ENCODE measurements at places on chromosomes 6 and 20.

DNA sequence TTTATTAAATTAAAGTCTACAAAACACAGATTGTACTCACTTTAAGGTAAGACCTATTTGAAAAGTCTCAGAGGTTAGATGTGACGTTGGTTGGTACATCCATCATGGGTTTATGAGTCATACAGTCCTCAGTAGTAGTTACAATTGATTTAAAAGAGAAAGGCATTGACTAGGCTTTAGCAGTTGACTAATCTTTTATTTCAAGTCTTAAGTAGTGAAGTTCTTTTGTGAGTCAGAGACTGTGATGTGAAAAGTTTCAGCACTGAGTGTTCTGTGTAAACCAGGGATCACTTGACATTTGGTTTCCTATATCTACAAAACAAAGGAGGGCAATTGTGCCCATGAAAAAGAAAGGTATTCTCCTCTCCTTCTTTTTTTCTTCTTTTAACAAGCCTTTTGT lies 221.3 kb downstream of the GRIK2 start:
- DNase-seq: no peak

DNA sequence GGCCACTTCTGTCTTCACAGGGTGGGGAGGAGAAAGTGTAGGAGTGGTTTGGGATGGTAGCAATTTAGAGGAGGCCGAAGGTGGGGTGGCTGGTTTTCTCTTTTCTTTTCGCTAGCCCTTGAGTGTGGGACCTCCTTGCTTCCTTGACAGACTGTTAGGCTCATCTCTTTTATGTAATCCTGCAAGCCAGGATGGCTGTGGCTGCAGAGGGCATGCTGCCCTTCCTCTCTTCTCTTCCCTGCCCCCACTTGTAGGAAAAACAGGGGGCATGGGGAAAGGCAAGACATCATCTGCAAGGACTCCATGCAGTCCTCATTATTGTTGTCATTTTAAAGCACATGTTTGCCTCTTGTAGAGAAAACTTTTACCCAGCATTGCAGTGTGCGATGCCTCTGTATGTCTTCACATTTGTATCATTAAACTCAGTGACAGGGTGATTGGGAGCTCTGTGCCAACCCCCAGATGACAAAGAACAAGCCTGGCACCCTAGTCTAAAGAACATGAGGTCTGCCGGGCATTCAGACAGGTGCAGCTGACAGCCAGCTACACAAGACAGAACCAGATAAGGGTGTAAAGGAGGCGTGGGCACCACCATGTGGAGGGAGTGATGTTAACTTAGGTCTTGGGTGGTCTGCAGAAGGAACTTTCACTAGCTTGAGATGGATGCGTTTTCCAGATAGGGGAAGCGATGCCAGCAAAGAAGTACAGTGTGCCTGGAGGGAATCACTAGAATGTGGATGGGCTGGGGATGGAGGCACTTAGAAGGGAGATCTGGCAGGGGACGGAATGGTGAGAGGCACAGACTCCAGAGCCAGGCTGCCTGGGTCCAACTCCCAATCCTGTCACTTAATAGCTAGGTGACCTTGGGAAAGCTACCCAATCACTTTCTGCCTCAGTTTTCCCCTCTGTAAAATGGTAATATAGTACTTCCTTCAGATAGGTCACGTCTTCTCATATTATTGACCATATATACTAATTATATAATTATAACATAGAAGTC lies 207.6 kb downstream of the TBC1D7 start:
- no peak for DNase-seq

GRCh38 chr6:24405262-24405661 lies 2.5 kb downstream of the MRS2 start:
- no peak for DNase-seq

- no peak for DNase-seq
Measured at GRCh38 chr20:41392871-41393704, 26.5 kb upstream of the EMILIN3 start.

DNA sequence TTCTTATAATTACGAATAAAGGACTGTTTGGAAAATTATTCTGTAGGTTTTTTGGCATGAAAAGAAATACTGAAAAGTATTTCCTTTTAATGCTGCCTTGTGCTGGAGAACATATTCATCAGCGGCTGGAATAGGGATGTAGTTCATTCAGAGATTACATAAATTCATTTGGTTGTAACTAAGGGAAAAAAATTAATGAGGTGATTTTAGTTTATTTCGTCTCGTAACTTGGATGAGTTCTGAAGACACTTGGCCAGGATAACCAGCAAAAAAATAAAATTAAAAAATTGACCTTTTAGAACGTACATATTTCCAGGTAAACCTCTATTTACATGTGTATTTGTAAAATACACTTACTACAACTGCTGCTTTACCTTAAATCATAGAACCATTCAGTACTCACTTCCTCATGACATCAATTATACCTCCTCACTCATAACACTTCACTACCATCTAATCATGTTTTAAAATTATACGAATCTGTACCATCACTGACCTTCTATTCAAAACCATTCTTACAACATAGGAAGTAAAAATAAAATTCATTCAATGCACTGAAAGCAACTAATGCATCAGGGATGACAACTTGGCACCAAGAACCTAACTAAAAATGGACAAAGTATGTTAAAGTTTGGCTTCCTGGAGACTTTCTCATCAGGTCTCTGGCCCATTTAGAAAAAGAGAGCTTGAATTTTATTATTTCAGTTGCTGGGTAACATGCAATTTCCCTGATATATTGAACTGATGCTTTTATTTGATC lies 17.2 kb downstream of the KLHL31 start:
- no peak for DNase-seq

- no peak for DNase-seq
Measured at GRCh38 chr6:86775893-86776292, 161.4 kb upstream of the HTR1E start.

DNA sequence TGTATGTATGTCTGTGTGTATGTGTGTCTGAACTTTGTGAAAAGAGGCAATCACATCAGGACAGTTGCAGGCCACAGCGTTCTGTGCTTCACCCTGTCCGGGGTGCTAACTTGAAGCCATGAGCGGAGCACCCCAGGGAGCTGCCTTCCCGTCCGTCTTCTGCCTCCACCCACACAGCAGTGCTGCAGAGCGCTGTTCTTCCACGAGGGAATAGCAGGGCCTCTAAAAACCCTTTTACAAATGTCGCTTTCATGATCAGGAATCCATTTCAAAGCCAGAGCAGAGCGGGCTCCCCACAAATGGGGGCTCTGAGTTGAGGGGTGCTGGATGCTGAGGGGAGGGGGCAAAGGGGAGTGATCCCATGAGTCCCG lies 131.5 kb downstream of the RNASET2 start:
- no peak for DNase-seq

DNA sequence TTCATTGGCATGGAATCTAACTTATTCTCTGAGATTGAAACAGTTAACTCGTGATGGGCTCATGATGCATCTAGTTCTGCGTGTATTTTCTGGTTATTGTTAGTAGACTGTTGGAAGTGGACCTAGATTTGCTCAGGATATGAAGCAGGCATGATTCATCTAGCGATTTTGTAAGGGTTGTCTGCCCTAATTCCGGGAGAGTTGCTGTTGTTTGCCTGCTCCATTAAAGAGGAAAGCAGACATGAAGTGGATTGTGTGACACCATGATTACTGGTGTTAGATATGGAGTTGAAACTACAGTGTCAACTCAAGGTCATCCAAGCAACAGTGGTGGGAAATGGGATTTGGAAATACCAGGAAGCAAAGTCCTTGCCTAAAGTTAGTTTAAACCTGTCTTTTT lies 41.0 kb downstream of the SOX4 start:
- no peak for DNase-seq

- DNase-seq: no peak
Measured at GRCh38 chr20:1240549-1240948, 14.7 kb downstream of the RAD21L1 start.

- no peak for DNase-seq
Measured at GRCh38 chr20:8721098-8721497, 347.8 kb upstream of the PLCB4 start.

GRCh38 chr6:143993965-143994646 lies 14.0 kb downstream of the PLAGL1 start:
- no peak for DNase-seq

- no peak for DNase-seq
Measured at GRCh38 chr6:32271429-32271828, 47.6 kb upstream of the NOTCH4 start.

All from GM10248 (cell line).